Hematopoietic multipotent progenitor cell treated with erythropoietin and hydrocortisone succinate and interleukin-3 and kit ligand, for 8 days (in vitro differentiated cells): ENCODE measurements at places on chromosomes 1 and 21.
A peak's percentile ranks its signal among the peaks of the same experiment; 100 is the strongest.

GRCh38 chr1:63601912-63602311, 8.7 kb downstream of the PGM1 start:
- no peak for DNase-seq

- DNase-seq = no peak
Observed at GRCh38 chr1:32159189-32159588, 20.3 kb upstream of the TXLNA start.

GRCh38 chr1:202567738-202568137, 142.5 kb downstream of the SYT2 start:
- DNase-seq = no peak

- peak; percentile 74 for DNase-seq
Observed at GRCh38 chr1:156750191-156750672, 1.2 kb downstream of the HDGF start.

DNA sequence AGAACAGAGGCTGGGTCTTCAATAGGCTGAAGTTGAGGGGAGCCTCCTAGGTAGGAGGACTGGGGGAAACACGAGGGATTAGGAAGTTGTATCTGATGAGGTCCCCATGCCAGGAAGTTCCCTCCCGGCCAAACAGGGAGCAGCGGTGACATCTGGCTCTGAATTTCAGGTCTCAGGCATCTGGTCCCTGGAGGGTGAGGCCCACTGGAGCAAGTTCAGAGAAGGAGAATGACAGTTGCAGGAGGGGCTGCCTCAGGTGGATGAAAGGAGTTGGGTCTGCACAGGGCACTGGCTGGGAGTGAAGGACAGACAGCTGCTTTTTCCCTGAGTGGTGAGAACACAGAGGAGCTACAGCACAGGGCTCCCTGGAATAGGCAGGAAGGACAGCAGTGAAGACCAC, 9.1 kb downstream of the TMEM9 start:
- no peak for DNase-seq

DNA sequence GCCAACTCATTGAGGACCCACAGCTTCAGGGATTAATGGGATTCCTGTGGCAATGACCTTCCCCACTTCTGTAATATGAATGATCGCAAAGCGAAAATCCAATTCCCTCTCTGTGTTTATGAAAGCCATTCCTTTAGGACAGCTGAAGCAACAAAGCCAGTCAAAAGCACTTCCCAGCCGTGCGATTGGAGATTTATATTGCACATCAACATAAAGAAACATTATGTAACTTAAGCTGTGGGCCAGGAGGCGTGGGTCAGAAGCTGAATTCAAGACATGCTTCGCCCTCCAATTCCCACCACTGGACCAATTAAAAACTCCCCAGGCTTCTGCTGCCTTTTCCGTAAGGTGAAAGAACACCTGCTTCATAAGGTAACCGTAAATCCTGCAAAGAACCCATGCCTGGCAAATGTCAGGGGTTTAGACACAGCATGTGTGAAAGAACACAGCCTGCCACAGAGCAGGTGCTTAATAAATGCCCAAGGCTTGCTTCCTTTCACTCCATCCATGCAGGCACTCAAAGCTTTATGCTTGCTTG, 138.9 kb upstream of the SOD1 start:
- DNase-seq = no peak

GRCh38 chr1:239995281-239995680, 96.4 kb upstream of the FMN2 start:
- no peak for DNase-seq

GRCh38 chr1:43729816-43730463, 22.6 kb downstream of the ST3GAL3 start:
- no peak for DNase-seq

DNA sequence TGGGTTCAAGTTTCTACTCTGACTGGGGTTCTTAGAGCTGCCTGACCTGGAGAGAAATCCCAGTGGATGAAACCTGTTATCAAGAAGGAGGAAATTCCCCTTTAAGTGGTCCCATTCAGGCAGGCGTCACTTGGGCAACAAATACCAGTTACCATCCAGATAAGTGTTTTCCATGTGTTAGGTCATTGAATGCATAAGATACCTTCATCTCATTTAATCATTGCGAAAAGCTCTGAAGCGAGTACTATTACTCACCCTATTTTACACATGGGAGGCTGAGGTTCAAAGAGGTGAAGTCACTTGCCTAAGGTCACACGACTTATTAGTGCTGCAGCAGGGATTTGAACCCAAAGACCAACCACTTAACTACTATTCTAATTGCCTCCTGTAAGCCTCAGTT, 45.5 kb upstream of the RPL11 start:
- no peak for DNase-seq

GRCh38 chr21:33198346-33199099, 31.2 kb upstream of the IFNAR2 start:
- peak; percentile 83 for DNase-seq

DNA sequence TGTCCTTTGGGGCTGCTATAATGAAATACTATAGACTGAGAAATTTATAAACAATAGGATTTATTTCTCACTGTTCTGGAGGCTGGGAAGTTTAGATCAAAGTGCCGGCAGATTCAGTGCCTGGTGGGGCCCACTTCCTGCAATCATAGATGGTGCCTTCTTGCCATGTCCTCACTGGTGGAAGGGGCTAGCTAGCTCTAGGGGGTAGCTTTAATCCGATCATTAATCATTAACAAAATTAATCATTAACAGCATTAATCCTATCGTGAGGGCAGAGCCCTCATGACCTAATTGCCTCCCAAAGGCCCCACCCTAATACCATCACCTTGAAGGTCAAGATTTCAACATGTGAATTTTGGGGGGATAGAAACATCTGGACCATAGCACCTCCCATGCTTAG, 124.3 kb downstream of the TRABD2B start:
- no peak for DNase-seq

- DNase-seq = no peak
Observed at GRCh38 chr1:167304165-167304564, 83.5 kb downstream of the POU2F1 start.

DNA sequence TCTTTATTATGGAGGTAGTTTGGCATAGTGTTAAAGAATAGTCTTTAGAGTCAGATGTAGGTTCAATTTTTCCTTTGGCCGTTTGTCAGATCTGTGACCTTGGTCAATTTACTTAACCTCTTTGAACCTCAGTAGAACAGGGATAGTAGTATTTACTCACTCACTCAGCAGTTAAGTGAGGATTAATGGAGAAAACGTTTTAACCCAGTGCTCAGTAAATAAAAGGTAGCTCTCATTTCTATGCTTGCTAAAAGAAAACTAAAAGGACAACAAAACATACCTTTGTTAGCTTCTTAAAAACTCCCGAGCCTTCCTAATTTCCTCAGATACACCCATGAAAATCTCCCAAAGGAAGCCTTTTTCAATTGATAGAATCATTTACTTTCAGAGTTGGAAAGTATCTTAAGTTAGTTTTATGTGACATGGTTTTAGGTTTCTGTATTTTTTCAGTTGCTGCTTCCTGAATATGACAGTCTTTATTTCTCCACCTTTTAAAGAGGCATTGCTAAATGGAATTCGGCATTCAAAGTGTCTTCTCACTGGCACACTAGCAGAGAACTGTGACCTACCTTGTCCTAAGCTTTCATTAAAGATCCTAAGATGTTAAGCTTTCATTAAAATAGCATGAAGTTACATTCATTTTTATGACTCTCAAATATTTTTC, 7.8 kb downstream of the ABCD3 start:
- no peak for DNase-seq

DNA sequence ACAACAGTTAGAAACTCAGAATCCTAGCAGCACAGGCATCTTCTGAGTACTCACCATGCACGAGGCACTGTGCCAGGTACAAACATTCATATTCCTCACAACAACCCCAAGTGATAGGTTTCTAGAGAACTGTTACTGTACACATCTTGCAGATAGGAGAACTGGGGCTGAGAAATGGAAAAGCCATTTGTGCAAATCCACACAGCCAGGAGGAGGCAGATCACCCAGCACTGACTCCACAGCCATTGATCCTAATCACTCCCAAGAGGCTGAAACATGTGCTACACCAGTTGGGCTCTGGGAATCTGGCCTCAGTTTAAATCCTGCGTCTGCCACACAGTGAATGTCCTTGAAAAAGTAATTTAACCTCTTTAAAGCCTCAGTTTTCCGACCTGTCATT, 151.0 kb downstream of the ST6GALNAC5 start:
- DNase-seq = no peak

DNA sequence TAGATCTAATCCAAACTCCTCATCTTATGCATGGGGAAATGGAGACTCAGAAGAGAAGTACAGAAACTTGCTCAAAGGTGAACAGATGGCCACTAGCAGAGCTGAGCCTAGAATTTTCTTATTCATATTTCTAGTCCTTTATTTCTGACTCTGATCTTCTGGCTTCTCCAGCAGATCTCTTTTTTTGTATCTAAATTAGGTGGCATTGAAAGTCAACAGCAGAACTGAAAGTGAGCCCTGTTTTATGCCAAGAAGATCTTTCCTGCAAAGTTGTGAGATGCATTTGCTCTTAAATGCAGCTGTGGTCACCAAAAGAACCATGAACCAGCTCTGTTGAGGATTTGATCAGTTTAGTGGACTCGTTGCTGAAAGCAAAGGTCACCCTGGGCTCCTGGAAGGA, 75.5 kb downstream of the KAZN start:
- no peak for DNase-seq

GRCh38 chr1:244319283-244320132, 132.2 kb downstream of the ADSS2 start:
- DNase-seq = peak; percentile 35

DNA sequence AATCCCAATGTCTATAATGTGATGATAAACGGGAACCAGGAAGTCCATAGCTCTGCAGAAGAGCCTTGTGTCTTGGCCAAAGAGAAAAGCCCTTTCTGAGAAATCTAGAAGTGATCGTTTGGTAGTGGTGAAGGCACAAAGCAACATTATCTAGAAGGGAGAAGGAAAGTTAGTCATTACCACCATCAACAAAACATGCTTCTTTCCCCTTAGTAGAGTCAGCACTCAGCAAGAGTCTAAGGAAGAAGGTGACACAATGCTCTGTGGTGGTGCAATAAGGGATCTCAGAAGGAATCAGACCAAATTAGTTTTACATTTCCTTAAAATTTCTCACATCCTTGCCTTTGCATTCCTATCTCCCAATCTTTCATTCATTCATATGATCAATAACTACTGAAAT, 134.4 kb upstream of the PRDX6 start:
- no peak for DNase-seq

- DNase-seq = no peak
Observed at GRCh38 chr1:56256153-56257000, 323.0 kb downstream of the PLPP3 start.

GRCh38 chr1:93207211-93207610, 26.7 kb downstream of the CCDC18 start:
- DNase-seq = no peak

DNA sequence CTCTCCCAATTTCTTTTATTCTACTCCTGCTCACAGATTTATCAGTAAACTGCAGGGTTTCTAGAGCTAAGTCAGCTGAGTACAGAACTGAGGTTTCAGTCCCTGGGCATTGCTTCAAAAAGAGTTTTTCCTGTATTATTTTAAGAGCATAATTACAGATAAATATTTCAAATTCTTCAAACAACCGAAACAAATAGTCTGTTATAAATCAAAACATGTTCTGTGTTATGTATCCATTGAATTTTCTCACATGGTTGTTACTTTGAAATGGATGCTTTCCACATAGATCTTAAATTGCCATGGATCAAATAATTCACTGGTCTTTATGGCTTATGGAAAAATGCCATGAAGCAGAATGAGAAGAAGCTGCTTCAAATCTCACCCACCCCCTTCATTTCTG, 64.5 kb downstream of the LRRC8C start:
- no peak for DNase-seq

DNA sequence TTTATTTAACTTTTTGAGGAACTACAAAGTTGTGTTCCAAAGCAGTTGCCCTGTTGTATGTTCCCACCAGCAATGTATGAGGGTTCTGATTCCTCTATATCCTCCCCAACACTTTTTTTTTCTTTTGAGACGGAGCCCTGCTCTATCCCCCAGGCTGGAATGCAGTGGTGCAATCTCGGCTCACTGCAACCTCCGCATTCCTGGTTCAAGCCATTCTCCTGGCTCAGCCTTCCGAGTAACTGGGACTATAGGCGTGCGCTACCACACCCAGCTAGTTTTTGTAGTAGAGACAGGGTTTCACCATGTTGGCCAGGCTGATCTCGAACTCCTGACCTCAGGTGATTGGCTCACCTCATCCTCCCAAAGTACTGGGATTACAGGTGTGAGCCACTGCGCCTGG, 60.4 kb upstream of the ENAH start:
- no peak for DNase-seq

DNA sequence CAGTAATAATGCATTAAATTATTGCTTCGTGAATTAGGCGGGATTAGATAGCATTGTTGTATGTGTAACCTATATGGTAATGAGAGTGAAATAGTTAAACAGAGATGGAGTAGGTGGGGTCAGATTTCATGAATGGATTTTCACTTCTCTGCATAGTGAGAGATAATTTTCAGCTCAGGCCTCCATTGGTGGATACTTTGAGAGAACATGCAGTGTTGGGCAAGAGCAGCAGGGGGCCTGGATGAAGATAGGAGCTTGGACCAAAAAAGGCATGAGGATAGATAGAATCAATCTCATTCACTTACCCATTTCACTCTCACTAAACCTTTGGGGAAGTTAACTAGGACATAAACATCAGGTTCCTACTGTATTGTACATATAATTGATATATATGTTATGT, 39.5 kb upstream of the C1orf87 start:
- no peak for DNase-seq

GRCh38 chr1:205375835-205376545, 19.3 kb upstream of the KLHDC8A start:
- DNase-seq = no peak

DNA sequence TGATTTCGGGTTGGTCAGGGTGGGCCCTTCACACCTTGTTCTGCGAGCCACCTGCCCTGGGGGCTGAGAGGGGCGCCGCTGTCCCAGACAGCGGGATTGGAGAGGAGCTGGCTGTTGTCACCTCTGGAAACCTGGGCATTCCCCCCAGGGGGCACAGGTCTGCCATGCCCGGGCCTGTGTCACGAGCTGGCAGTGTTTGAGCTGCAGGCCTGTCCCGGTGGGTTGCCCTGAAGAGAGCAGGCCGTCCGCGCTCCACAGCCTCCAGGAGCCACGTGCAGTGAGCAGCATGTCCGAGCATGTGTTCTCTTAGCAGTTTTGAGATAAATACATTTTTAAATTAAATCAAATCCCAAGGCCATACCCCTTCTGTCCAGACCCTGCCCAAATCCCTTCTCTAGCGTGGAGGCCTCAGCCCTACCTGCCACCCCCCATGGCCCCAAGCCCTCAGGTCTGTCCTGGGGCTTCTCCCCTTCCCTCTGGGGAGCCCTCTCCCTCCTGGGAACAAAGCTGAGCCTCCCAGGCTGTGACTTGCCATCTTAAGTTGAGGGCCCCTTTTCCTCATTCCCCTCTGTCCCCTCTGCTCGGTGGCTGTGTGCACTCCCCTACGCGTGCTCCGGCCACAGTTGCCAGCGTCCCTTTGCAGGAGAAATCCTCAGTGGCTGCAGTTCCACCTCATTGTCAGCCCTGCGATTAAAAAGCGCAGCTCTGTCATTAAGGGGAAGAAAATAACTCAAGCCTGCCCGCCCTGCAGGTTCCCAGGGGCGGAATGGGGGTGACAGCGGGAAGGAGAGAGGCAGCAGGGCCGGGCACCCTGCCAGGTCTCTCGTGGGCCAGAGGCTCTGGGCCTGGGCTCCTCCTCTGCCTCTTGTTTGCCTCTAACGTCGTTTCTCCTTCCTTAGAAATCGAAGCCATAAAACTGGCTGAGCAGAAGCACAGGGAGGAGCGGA, 26.6 kb downstream of the SLX9 start:
- peak; percentile 74 for DNase-seq

- no peak for DNase-seq
Observed at GRCh38 chr1:74470936-74471335, 41.5 kb downstream of the LRRC53 start.

- peak; percentile 59 for DNase-seq
Observed at GRCh38 chr1:116682641-116683221, 15.2 kb upstream of the IGSF3 start.

GRCh38 chr21:14863745-14864210, 201.0 kb downstream of the NRIP1 start:
- peak; percentile 59 for DNase-seq
